IPS DF 19.7 (cell line): ENCODE measurements at places on chromosomes 2 and 18.

DNA sequence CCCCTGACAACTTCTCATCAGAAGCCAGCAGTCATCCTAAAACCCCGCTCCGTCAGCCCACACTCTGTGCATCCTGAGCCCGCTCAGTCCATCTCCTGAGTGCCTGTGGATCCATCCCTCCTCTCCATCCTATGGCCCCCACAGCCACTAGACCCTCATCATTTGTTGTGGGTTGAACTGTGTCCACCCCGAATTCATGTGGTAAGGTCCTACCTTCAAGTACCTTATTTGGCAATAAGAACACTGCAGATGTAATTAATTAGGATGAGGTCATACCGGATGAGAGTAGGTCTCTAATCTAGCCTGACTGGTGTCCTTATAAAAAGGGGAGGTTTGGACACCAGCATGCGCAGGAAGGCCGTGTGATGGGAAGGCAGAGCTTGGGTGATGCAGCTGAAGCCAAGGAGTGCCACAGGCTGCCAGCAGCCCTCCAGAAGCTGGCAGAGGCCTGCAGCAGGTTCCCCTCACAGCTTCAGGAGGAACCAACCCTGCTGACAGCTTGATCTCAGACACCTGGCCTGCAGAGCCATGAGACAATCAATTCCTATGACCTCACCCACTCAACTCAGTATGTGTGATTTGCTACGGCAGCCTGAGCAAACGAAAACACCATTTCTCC lies 192.4 kb downstream of the ZBTB7C start:
- DNase-seq: no peak

DNA sequence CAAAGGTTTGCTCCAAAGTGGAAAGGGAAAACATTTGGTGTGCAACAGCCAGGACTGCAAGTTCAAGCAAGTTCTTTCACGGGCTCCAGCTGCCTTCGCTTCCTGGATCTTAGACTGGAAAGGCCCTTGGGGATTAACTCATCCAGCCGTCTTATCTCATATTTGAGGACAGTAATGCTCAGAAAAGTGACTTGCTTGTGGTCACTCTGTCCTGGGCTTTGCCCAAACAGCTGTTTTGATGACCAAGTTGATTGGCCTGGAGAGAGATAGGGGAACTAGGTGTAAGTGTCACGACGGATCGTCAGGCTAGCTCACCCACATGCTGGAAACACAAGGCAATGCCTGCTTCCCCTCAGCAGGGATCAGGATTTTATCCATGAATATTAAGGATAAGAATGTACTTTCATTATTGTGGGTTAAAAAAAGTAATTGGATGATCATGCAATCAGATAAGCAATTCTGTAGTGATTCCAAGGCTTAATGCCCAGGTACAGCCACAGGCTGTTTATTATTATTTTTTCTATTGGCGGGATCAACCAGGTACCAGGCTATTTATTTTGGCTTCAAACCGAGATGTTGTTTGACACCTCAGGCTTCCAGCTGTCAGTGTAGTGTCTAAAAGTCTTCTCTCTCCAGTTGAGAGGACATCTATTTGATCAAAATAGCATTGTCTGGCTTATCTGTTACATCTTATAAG lies 162.5 kb upstream of the EPAS1 start:
- DNase-seq: no peak

DNA sequence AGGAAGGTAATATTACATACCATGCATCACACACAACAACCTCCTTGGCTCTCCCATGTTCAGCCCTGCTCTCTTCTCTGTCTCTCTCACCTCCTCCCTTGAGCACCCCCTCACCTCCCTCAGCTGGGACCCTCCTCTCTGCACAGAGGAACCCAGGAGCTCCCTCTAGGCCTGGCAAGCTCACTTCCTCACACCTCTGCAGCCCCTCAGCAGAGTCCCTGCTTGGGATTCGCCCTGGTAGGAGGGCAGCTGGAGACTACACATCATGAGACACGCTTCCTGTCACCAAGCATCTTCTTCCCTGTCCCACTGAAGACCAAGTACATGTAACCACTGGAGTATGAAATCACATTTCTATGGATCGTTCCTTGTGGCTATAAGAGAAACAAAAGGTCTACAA lies 51.0 kb downstream of the ADD2 start:
- DNase-seq: no peak

DNA sequence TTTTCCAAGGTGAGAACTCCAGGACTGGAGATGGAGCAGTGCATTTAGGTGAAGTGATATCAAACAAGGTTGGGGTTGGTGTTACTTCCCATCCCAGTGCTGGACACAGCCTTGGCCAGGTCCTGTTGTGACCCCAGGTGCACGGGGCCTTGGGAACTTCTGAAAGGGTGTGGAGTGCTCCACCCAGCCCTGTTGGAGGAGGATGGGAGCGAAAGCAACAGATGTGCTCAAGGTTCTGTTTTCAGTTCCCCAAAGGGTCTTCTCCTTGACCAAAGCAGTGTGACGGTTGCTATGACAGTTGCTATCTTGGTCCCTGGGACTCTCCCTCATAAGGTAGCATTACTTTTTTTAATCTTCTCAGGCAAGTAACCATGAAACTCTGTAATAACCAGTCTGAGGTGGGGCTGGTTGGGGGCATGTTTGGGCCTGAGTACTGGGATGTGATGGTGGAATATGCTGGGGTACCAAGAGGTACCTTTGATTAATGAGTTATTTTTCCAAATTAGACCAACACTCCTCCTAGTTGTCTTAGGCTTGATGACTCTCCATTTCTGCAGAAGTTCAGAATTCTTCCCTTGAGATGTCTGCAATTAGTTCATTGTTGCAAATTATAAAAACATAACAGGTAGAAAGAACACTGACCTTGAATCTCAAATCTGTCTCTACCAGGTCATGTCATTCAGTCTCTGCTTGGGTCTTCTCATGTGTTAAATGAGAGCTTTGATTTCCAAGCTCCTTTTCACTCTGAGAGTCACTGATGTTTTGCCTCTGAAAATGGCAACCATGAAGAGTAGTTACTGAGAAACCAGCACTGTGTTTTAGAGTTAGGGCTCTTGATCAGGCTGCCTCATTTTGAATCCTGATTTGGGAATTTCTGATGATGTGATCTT lies 154.5 kb downstream of the RPIA start:
- no peak for DNase-seq

DNA sequence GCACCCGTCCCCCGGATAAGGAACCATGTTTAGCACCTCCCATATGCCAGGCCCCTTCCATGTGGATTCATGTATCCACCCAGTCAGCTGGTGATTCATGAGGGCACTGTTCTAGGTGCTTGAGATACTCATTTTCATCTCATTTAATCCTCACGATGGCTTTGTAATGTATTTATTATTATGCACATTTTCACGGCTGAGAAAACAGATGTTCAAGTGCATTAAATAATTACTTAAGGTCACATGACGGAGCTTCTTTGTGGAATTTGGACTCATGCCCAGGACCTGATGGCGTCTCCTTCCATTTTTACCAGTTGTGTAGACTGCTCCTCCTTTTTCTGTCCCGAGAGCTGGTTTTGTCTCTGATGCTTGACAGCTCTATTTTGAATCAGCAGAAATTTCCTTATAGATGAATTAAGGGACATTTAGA lies 72.2 kb upstream of the RBM44 start:
- no peak for DNase-seq

DNA sequence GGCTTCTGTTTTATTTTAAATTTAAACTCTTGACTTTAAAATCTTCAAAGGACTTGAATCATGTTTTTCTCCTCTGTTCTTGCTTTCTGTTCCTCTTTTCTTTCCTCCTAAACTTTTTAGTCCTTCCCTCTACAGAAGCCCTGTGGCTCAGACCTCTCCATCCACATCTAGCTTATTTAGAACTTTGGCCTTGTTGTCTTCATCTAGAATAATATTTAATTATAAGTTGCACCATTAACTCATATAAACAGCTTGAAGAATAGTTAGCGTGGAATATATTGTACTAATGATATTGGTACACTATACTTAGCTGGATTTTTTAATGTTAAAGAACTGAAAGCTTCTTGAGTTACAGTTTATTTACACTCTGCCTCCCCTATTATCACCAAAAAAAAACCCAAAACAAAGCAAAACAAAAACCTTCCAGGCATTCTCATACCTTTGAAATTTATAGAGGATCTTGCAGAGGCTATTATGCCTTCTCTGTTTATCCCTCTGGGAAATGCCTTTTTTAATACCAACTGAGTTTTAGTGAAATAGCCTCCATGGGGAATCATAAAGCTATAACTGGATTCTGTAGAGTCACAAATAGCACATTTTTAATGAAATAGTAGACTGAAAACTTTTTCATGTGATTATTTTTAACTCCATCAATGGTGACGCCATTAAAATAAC lies 9.2 kb upstream of the CCDC141 start:
- no peak for DNase-seq

DNA sequence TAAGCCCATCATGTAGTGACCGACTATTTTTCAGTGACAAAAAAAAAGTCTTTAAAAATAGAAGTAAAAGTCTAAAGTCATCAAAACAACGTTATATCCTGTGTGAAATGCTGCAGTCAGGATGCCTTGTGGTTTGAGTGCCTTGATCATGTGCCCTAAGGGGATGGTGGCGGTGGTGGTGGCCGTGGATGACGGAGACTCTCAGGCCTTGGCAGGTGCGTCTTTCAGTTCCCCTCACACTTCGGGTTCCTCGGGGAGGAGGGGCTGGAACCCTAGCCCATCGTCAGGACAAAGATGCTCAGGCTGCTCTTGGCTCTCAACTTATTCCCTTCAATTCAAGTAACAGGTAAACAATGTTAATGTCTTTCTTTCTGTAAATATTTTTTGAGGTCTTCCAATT lies at the start of gene CD28:
Gene CD28 (plus strand): TSS at position 237 of the 400 bp plus-strand sequence. CDS start 58 bp downstream, at position 295.
- no peak for DNase-seq

- no peak for DNase-seq
These were observed at the start of gene PAX3 for GRCh38 chr2:222298311-222299150. TSS of gene PAX3 (minus strand) at chr2:222298998. CDS start at chr2:222298615, 383 bp downstream.

GRCh38 chr2:134261398-134262131 lies 7.7 kb downstream of the MGAT5 start:
- no peak for DNase-seq

- no peak for DNase-seq
These were observed 233.7 kb upstream of the MEIS1 start for GRCh38 chr2:66201242-66201641.

DNA sequence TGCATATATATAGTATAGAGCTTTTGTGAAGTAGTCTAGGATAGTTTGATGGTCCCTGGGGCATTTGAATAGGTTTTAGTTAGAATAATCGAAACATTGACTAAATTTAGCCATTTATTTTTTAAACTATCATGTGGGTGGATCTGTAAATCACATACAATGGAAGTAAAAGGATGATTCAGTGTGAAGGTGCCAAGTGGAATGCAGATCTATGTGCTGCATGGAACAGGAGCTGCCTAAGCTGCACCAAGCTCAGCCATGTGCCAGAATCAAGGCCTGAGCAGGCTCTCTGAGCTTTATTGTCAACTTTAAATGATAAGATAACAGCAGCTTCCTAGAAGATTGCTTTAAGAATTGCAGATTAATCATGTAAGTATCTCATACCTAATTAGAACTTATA lies 1996.2 kb upstream of the PIK3C3 start:
- no peak for DNase-seq

GRCh38 chr18:45788861-45789260 lies 36.6 kb upstream of the SIGLEC15 start:
- DNase-seq: no peak

DNA sequence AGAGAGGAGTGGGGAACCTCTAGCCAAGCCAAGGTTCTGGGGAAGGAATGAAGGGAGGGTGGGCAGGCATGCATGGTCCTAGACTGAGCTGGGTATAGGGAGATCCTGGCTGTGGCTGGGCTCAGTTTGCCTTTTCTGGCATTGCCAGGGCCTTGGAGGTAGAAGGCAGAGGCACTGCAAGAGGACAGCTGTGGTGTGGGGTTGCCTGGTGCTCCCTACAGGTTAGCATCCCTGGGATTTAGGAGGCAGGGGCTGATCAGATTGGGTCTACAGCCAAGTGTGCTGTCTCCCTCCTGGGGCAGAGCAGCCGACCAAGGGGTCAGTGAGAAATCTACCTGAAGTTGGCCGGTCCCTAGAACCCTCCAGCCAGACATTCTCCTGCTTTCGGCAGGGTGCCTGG lies 15.9 kb downstream of the ABCG8 start:
- DNase-seq: no peak

DNA sequence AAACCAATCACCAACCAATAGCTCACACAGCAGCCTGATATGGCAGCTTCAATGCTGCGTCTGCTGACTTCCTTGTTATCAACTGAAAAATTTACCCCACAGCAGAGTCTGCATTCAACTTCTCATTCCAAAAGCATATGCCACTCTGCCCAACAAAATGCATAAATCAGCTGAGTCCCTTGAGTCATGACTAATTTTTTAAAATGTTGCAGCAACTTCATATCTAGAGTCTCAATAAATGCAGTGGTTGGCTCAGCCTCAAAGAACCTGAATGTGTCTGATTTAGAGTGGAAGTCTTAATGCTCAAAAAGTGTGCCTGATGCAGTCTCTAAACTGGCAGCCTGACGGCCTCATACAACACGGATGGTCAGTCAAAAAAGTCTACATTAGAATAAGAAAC lies 46.5 kb downstream of the FARSB start:
- no peak for DNase-seq

DNA sequence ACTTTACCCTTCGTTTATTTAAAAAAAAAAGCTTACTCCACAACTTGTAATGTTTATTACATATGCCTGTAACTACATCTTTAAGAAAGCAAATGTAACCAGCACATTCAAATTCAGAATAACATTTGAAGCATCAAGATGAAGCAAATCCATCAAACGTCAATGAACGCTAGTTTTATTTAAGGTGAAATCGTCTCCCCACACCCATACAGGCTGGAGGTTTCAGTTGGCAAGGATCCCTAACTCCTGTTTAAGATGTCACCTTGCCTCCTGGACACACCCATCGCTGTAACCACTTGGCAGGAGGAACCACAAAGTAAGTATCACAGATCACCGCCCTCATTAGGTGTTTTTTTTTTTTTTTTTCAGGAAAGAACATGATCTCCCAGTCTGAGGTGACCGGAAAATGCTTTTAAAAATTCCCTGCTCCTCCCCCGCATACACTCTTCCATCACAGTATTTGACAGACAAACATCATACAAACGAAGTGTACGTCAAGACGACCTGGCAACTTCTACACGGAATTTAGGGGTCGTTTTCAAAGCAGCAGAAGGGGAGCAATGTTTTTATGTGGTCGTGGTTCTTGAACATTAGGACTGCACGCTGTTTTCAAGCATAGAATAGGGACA lies 19.7 kb upstream of the STPG4 start:
- DNase-seq: no peak

DNA sequence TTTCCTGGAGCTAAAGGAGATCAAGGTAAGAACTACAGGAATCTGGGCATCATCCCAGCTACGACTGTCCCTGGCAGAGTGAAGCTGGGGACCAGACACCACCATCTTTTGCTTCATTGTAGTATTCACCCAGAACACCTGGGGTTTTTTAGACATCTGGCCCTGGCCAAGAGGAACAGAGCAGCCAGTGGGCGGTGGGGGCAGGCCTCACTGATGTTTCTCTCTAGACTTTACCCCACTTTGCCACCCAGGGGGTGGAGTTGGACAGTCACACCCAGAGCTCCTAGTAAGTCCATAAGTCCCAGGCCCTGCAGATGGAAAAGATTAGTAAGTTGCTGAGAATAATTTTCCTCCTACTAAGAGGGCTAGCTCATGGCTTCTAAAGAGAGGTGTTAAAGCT lies 39.6 kb downstream of the MARCO start:
- no peak for DNase-seq

- no peak for DNase-seq
These were observed 103.6 kb upstream of the SMAD2 start for GRCh38 chr18:48033790-48034650.

GRCh38 chr2:183219888-183220287 lies 95.6 kb downstream of the NUP35 start:
- DNase-seq: no peak
